ENCODE measurements at places on chromosomes 13 and 19. TPM values are rescaled to one million over a fixed set of nuclear protein-coding genes. Genes with fewer than 3 reads are reported as not detected.
A peak's percentile ranks its signal among the peaks of the same experiment; 100 is the strongest.

DNA sequence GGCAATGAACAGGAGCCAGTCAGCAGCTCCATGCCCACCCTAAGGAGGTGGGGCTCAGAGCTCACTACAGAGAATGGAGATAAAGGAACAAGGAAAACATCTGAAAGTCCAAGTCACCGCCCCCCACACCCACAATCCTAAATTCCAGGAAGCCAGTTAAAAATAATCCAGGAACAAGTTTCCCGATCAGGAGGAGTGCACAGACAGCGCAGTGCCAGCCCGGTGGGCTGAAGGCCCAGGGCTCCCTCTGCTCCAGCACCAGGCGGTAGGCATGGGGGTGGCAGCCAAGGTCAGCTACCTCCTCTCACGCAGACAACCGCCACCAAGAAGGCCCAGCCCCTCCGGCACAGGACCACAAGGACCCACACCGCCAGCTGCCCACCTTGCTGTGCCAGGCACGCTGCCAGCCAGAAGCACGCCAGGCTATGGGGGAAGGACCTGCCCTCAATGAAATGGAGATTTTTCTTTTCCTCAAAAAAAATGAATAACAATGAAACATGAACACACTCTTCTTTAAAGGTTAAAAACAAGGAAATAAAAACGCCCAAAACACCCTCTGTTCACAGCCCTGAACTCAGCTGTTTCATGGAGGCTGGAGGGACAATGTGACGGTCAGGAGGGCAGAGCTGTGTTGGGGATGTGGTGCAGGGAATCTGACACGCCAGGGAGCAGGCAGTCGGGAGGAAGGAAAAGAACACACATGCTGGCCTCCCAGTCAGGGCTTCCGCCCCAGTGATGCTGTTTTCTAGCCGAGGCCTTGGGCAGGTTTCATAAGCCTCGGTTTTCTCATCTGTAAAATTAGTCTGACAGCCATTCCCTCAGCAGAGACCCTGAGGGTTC is 11.0 kb downstream of the STK24 start:
- DNase-seq = peak; percentile 27

GRCh38 chr19:35204799-35205732 is 23.5 kb downstream of the FAM187B start:
- no peak for DNase-seq

- DNase-seq = no peak
Measured at GRCh38 chr13:94914895-94915294, 202.6 kb upstream of the SOX21 start.

- peak; percentile 96 for DNase-seq
Measured at GRCh38 chr13:44918326-44919103, 70.8 kb downstream of the NUFIP1 start.

GRCh38 chr13:28967029-28967915 is 147.1 kb downstream of the MTUS2 start:
- no peak for DNase-seq

GRCh38 chr19:30446850-30447552 is 74.8 kb downstream of the ZNF536 start:
- no peak for DNase-seq

ZNF579 gene
- 14.2 TPM for polyA plus RNA-seq

PINLYP gene
- polyA plus RNA-seq = 0.90 TPM

DNA sequence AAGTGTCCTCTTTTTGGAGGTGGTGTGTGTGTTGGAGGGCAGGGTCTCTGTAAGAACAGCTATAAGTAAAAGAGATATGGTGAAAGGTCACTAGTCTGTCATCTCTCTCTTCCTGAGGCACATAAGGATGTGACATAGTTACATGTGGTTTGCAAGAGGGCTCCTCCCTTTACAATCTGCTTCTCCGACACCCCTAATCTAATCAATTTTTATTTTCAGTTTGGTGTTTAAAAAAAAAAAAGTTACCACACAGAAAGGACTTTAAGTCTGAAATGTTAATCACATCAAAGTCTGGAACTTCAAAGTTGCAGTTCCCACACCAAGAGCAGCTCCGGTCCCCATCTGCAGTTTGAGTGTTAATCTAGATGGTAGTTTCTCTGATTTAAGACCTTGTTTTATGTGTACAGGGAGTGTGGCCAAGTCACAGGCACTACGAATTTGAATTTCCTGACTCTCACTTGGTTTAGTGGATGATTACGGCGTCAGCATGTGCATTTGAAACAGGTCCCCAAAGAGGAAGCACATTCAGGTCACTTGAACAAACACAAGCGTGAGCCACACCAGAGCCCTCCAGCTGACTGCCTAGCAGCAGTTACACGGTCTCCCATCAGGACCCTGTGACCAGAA is 53.1 kb downstream of the FOXO1 start:
- DNase-seq = no peak

WDR87 gene
- not detected for polyA plus RNA-seq

GRCh38 chr13:90933097-90933826 is 414.2 kb upstream of the MIR17HG start:
- no peak for DNase-seq

GRCh38 chr13:85828094-85828684 is 29.0 kb upstream of the SLITRK6 start:
- no peak for DNase-seq

- no peak for DNase-seq
Measured at GRCh38 chr13:100341327-100341726, 247.3 kb downstream of the GGACT start.

GRCh38 chr19:54030895-54031586 is 32.7 kb downstream of the VSTM1 start:
- DNase-seq = no peak

IL12RB1 gene
- 0.14 TPM for polyA plus RNA-seq

OR2Z1 gene
- not detected for polyA plus RNA-seq

DNA sequence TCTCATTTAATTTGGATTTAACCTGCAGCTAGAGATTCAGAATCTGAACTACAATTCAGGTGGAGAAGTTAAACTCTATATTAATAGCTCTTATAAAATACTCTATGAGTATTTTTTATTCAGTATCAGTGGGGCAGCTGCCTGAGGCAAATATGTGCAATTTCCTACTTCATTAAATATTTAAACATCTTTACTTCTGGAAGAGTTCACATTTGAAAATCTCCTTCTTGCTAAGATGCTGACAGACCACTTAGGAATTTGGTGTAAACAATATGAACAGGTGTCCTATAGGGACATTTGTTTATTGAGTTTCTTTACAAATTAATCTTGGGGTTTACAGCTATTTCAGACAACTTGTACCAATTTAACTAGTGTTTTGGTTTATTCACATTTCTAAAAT is 20.4 kb downstream of the STARD13 start:
- DNase-seq = no peak

DNA sequence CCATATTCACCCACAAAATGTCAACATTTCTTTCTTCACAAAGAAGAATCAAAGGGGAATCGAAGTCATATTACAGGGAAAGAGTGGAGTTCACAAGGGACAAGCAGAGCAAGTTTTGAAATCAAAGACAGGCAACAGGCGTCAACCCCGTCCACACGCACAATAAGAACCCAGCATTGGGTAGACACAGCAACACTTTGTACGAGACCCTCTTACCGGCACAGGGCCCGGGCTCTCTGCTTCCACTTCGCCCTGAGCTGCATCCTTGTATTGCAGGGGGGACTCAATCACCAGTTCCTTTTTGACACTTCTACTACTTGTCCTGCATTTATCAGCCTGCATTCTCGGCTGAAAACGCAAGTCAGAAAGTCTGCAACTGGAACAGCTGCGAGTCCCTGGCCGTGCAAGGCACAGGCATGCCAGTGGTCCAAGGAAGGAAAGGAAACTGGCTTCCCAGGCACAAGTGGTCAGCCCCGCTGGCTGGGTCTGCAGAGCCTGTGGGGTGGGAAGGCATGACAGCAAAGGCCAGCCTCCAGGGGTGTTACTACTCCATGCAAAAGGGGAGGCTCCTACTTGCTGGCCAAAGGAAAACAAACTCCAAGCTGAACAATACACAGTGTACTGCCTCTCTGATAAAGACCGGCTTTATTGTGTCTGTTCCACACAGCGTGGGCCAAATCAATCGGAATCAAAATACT is at the start of gene DOCK9:
DOCK9 (minus strand) TSS at position 497 of the 698 bp plus-strand sequence; CDS start at position 342, 155 bp downstream.
- peak; percentile 68 for DNase-seq

LRRC63 gene
- 0.03 TPM for polyA plus RNA-seq

DNA sequence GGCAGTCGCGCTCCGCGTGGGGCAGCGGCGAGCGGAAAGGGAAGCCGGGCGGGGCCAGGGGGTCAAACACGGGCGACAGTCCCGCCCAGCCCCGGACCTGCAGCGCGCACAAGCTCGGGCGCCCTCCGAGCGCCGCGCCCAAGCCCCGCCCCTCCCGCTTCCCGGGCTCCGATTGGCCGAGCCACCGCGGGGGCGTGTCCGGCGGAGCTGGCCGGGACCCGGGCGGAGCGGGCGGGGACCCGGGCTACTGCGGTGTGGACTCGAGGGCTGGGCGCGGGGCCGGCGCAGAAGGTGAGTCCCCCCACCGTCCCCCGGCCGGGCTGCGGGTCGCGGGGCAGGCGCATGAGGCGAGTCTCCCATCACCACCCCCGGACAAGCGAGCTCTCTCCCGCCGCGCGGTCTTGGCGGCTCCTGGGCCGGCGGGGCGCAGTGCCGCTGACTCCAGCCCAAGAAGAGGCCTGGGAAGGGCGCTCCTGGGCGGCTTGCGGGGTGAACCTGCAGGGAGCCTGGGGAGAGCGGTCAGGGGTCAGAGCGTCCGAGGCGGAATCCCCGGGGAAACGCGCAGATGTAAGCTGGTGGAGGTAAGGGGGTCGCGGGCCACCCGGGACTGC is at the start of gene PLEKHF1:
PLEKHF1 (plus strand) TSS at position 247 of the 611 bp plus-strand sequence. CDS start 8,379 bp downstream, outside the sequence.
- peak; percentile 93 for DNase-seq

DNA sequence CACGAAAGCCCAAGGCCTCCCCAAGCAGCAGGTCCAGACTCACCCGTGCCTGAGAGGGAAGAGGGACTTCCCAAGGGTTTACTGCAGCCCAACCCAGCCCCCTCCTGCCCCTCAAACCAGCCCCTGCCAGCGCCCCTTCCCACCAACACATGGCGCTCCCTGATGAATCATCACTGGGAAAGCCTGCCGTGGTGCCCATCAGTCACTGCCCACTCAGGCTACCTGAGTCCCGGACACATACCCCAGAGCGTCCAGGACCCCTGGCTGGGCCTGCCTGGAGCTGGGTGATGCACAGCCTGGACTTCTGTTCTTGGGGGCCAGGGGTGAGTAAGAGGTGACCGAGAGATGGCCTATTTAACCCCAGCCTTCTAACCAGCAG is 60.6 kb downstream of the MLLT1 start:
- DNase-seq = no peak

DNA sequence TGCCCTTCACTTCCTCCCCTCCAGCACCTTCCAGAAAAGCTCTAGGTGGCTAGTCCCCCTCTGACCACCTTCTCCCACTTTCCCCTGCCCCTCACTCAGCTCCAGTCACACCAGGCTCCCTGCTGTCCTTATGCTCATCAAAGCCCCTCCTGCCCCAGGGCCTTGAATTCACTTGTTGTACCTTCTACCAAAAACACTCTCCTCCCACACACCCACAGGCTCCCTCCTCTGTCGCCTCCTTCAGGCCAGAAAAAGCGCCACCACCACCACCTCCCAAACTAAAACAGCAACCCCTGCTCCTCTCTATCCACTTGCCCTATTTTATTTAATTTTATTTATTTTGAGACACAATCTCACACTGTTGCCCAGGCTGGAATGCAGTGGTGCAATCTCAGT is 4.8 kb upstream of the CEACAM16 start:
- DNase-seq = no peak

DNA sequence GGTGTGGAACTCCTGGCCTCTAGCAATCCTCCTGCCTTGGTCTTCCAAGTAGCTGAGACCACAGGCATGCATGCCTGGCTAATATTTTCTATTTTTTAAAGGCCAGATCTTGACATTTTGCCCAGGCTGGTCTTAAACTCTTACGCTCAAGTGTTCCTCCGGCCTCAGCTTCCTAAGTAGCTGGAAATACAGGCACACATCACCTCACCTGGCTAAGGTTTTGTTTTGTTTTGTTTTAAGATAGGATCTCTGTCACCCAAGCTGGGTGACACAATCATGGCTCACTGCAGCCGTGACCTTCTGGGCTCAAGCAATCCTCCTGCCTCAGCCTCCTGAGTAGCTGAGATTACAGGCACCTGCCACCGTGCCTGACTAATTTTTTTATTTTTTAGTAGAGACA is 5.5 kb upstream of the RLN3 start:
- peak; percentile 2 for DNase-seq

- no peak for DNase-seq
Measured at GRCh38 chr13:86085890-86086289, 286.7 kb upstream of the SLITRK6 start.

DNA sequence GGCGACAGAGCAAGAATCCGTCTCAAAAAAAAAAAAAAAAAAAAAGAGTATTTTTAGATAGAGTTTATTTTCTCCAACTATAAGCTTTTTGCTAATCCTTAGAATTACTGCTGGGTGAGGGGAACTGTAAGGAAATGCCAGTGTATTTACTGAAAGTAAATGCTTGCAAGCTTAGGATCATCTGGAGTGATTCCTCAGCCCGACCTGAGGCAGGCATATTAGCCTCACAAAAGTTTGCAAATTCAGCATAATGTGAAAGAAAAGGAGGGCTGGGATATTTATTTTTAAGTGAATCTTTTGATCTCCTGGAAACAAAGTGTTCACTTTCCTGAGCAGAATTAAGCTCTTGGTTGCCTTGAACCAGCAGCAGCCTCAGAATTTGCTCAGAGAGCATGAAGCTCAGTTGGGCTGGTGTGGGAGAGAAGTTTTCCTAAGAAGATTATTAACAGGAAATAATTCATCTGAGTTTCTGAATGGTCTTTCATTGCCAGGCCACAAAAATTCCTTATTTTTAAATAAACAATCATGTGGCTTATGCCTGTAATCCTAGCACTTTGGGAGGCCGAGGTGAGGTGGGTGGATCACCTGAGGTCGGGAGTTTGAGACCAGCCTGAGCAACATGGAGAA is 24.7 kb upstream of the SPATA13 start:
- DNase-seq = no peak

DNA sequence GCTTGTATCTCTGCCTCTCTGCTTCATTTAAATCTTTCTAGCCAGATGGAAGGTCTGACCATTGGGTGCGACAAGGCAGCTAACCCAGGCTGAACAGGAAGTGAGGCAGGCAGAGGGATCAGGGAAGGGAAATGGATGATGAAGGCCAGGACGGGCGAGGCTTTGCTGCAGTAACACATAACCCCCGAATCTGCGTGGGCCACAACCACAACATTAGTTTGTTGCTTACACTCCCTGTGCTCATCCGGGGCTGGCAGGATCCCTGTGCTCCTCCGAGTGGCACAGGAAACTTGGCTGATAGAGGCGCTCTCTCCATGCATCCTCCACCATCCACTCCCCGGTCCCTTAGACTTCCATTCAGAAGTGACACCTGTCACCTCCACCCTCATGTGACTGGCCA is 1.1 kb upstream of the FLT3LG start:
- DNase-seq = no peak
